Fibroblast of upper back skin (primary cell): ENCODE measurements at places on chromosomes 16 and 17.

GRCh38 chr17:40540448-40540847 lies 24.8 kb downstream of the CCR7 start:
- DNase-seq = no peak

GRCh38 chr17:82212331-82213250 lies at the start of gene CCDC57:
CCDC57 (minus strand) TSS chr17:82212842; CDS start chr17:82201944, 10,898 bp downstream.
- DNase-seq = peak; percentile 73

- no peak for DNase-seq
Measured at GRCh38 chr17:45867171-45867570, 22.5 kb downstream of the SPPL2C start.

- DNase-seq = no peak
Measured at GRCh38 chr16:57023541-57024249, 34.3 kb downstream of the NLRC5 start.

DNA sequence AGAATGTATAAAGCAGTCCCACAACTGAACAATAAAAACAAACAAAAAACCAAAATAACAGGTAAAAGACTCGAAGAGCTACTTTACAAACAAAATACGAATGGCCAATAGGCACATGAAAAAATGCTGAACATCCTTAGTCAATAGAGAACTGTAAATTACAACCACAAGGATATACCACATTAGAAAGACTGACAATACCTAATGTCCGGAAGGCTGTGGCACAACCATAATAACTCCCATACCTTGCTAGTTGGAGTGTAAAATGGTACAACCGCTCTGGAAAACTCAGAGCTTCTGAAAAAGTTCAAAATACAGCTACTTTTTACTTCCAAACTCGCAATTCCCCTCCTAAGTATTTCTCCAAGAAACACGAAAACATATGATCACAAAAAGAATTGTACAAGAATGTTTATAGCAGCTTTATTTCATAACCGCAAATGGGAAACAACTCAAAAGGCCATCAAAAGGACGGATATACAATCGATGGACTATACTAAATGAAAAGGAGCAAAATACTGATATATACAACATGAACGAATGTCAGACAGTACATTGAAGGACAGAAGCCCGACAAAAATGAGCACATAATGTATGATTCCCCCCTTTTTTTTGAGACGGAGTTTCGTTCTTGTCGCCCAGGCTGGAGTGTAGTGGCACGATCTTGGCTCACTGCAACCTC lies 2.3 kb downstream of the TP53 start:
- no peak for DNase-seq

GRCh38 chr16:68200088-68200783 lies 35.7 kb downstream of the ESRP2 start:
- DNase-seq = peak; percentile 25

- DNase-seq = no peak
Measured at GRCh38 chr16:81634380-81635062, 144.6 kb upstream of the PLCG2 start.

GRCh38 chr17:59357929-59358328 lies 26.5 kb downstream of the YPEL2 start:
- DNase-seq = peak; percentile 56

DNA sequence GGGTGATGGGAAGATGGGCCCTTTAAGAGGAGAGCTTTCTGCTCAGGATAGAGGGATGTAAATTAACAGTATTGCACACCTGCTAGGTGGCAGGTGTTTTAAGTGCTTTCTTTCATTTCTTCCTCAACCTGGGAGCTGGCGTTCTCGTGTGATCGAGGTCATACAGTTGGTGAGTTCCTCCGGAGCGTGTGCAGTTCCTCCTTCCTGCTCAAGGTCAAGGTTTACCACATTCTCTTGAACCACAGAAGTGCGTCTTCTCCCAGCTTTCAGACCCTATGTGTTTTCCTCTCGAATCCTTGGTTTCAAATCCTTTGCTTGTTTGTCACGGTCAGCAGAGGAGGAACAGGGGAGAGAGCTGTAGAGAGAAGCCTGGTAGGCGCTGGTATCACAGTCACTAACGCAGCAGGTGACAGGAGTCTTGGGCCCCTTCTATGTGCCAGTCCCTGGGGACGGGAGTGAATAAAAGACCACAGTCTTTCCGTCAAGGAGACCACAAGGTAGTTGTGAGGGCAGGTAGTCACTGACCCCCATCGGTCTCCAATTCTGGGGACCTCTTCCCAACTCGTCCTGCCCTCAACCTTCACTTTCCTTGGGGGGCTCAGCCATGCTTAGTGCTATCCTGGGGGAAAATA lies 791 bp downstream of the DNAI2 start:
- DNase-seq = no peak

GRCh38 chr17:42508426-42509165 lies 27.4 kb upstream of the NAGLU start:
- no peak for DNase-seq

DNA sequence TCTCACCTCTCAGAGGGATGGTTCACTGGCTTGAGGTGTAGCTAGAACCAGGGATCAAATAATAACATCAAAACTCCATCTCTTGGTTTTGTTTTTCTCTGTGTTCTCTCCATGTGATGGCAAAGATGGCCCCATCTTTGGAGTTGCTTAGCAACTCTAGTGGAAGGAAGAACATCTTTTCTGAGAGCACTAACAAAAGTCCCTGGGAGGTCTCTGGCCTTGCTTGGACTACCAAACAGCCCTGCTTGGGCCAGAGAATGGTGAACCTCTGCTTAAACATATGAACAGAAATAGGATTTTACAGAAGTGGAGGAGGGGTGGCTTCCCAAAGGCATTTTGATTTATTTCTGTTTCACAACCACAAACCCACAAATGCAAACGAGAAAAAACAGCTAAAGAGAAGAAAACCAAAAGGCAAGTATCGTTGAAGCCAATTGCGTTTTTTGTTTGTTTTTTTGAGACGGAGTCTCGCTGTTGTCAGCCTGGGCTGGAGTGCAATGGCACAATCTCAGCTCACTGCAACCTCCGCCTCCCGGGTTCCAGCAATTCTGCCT lies 13.2 kb downstream of the GABARAPL2 start:
- DNase-seq = no peak

GRCh38 chr16:27406511-27407128 lies 4.6 kb downstream of the IL21R start:
- no peak for DNase-seq
